Osteocyte (in vitro differentiated cells): ENCODE measurements at places on chromosomes 4 and X. TPM values are rescaled to one million over a fixed set of nuclear protein-coding genes. Genes with fewer than 3 reads are reported as not detected.

DNA sequence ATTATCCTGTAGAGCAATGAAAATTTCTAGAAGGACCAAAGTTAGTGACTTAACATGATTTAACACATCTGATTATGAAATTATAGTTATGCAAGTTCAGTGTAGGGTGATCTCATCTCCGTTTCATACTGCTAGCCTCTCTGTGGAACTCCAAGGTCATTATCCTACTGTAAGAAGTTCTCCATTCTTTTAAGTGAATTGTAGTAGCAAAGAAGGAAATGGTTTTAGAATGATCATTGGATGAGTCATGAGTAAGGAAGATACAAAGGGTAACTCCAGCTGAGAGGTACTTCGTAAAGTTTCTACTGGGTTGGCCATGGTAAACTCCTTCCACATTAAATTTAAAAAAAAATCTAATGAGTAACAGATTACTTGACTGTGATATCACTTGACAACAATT, 215.0 kb upstream of the GIMD1 start:
- peaks cover 56% of the 10 kb centered on the region for H3K4me1 ChIP-seq
- H3K4me3 ChIP-seq = no peak overlapping the region
- DNase-seq = no peak
- peaks cover 2% of the 10 kb centered on the region for H3K36me3 ChIP-seq

- H3K4me3 ChIP-seq = no peak overlapping the region
- H3K27me3 ChIP-seq = peaks cover 42% of the 10 kb centered on the region
- no peak for DNase-seq
- H3K36me3 ChIP-seq = no peaks in the 10 kb centered on the region
- H3K4me1 ChIP-seq = peaks cover 8% of the 10 kb centered on the region
Observed at GRCh38 chr4:127629371-127629770, 3.4 kb upstream of the INTU start.

The TMEM144 gene
- 1.0 and 1.7 TPM in 2 replicates for total RNA-seq

GRCh38 chrX:113330416-113330815, 489.8 kb upstream of the AMOT start:
- no peaks in the 10 kb centered on the region for H3K4me1 ChIP-seq
- no peak overlapping the region for H3K27ac ChIP-seq
- H3K36me3 ChIP-seq = no peaks in the 10 kb centered on the region
- no peak overlapping the region for H3K4me3 ChIP-seq

- H3K27me3 ChIP-seq = peaks cover 31% of the 10 kb centered on the region
- no peak for DNase-seq
- H3K4me3 ChIP-seq = no peak overlapping the region
- no peaks in the 10 kb centered on the region for H3K4me1 ChIP-seq
Observed at GRCh38 chr4:24683116-24683515, 98.8 kb upstream of the DHX15 start.

The NDST3 gene
- 3.2 and 3.6 TPM in 2 replicates for total RNA-seq

DNA sequence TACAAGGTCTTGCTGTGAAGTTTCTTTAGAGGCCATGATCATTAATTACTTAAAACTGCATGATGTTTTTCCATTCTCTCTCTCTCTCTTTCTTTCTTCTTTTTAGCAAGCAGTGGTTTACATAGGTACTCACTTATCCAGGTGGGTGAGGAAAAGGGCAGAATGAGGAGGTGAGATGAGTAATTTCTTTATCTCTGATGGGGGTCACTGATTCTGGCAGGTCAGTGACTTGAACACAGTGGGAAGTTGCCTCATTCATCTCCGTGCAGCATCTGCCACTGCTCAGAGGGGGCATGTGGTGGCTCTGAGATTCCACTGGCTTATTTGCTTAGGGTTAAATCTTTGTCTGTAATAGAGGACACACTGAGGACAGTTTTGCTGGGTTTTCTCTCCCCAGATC, 62.6 kb downstream of the FAM114A1 start:
- no peak overlapping the region for H3K4me3 ChIP-seq
- DNase-seq = no peak
- peaks cover 66% of the 10 kb centered on the region for H3K36me3 ChIP-seq
- peak overlapping the region; percentile 5 for H3K27ac ChIP-seq
- H3K4me1 ChIP-seq = no peaks in the 10 kb centered on the region
- no peaks in the 10 kb centered on the region for H3K27me3 ChIP-seq

DNA sequence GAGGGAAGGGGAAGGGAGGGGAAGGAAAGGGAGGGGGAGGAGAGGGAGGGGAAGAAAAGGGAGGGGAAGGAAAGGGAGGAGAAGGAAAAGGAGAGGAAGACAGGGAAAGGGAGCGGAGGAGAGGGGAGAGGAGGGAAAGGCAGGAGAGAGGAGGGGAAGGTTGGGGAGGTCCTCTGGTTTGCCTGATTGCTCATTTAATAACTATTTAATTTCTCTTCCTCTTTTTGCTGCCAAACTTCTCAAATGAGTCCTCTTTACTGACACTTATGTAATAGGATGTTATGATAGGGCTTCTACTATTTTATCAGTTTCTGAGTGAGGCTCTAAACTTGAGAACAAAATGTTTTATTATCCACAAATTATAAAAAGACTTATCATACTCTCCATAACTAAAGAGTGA, 35.4 kb upstream of the PPA2 start:
- no peak overlapping the region for H3K27ac ChIP-seq
- H3K4me3 ChIP-seq = no peak overlapping the region
- H3K27me3 ChIP-seq = peaks cover 24% of the 10 kb centered on the region
- no peaks in the 10 kb centered on the region for H3K4me1 ChIP-seq
- no peaks in the 10 kb centered on the region for H3K36me3 ChIP-seq

- no peaks in the 10 kb centered on the region for H3K36me3 ChIP-seq
- H3K4me1 ChIP-seq = peaks cover 31% of the 10 kb centered on the region
- peak overlapping the region; percentile 82 for H3K4me3 ChIP-seq
Observed at GRCh38 chr4:4855301-4856070, 4.0 kb upstream of the MSX1 start.

DNA sequence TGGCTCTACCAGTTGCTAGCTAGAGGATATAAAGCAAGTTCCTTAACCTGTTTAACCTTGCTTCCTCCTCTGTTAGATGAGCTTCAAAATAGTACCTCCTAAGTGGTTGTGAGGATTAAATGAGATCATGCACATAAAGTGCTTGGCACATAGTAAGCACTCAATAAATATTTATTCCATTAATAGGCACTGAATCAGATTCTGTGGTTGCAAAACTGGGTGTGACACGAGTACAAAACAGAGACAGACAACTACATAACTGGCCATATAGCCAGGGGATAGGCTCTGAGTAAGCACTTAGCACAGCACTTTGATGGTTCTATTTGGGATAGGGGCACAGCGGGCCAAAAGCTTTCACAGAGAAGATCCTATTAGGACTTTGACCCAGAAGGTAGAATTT, 150.3 kb downstream of the RELL1 start:
- H3K27ac ChIP-seq = no peak overlapping the region
- no peaks in the 10 kb centered on the region for H3K4me1 ChIP-seq
- H3K27me3 ChIP-seq = no peaks in the 10 kb centered on the region
- no peak for DNase-seq
- H3K4me3 ChIP-seq = no peak overlapping the region

DNA sequence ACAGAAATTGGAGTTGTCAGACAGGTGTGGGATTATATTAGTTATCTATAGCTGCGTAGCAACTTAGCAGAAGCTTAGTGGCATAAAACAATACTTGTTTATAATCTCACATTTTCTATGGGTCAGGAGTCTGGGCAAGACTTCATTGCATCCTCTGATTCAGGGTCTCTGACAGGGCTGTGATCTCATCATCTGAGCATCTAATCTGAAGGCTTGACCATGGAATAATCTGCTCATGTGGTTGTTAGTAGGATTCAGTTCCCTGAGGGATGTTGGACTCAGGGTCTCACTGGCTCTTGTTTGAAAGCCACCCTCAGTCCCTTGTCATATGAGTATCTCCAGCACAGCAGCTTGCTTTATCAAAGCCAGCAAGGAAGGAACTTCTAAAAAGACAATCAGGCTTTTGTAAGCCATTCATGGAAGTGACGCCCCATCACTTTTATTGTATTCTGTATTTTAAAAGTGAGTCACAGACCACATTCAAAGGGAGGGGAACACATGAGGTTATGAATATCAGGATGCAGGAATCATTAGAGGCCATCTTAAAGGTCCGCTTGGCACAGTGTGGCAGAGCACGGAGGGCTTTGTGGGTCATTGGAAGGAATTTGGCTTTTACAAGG, 37.2 kb upstream of the FAM9B start:
- H3K27me3 ChIP-seq = peaks cover 18% of the 10 kb centered on the region
- no peak overlapping the region for H3K27ac ChIP-seq
- no peaks in the 10 kb centered on the region for H3K4me1 ChIP-seq
- no peak overlapping the region for H3K4me3 ChIP-seq

DNA sequence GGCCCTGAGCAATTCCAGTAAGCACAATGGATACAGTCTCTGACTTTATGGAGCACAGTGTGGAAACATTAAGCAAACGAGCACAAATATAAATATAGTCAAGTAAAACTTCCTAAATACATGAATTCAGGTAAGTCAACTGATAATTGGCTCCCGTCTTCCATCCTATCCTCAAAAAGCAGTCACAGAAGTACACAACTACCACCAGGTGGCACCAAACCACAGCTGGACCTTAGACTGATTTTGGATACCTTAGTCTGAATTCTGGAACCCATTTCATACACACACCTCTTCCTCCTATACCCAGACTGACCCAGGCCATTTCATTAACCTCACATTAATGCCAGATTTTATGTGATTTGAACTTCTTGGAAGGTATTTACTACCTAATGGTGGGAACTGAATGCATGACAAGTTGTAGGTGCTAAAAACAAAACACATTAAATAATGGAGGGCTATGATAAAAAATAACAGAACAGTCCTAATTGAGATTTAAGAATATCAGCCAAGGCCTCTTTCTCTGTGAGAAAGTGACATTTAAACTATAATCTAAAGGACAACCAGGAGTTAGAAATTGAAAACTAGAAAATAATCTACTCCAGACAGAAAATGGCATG, 77.5 kb downstream of the ELF2 start:
- H3K36me3 ChIP-seq = peaks cover 7% of the 10 kb centered on the region
- H3K4me1 ChIP-seq = no peaks in the 10 kb centered on the region
- no peaks in the 10 kb centered on the region for H3K27me3 ChIP-seq
- no peak for DNase-seq
- no peak overlapping the region for H3K27ac ChIP-seq

GRCh38 chrX:8946563-8946962, 87.4 kb downstream of the FAM9B start:
- DNase-seq = no peak
- no peak overlapping the region for H3K27ac ChIP-seq
- H3K36me3 ChIP-seq = no peaks in the 10 kb centered on the region
- H3K4me3 ChIP-seq = no peak overlapping the region
- H3K4me1 ChIP-seq = peaks cover 7% of the 10 kb centered on the region
- no peaks in the 10 kb centered on the region for H3K27me3 ChIP-seq

The FAM184B gene
- not detected in 2 replicates for total RNA-seq

DNA sequence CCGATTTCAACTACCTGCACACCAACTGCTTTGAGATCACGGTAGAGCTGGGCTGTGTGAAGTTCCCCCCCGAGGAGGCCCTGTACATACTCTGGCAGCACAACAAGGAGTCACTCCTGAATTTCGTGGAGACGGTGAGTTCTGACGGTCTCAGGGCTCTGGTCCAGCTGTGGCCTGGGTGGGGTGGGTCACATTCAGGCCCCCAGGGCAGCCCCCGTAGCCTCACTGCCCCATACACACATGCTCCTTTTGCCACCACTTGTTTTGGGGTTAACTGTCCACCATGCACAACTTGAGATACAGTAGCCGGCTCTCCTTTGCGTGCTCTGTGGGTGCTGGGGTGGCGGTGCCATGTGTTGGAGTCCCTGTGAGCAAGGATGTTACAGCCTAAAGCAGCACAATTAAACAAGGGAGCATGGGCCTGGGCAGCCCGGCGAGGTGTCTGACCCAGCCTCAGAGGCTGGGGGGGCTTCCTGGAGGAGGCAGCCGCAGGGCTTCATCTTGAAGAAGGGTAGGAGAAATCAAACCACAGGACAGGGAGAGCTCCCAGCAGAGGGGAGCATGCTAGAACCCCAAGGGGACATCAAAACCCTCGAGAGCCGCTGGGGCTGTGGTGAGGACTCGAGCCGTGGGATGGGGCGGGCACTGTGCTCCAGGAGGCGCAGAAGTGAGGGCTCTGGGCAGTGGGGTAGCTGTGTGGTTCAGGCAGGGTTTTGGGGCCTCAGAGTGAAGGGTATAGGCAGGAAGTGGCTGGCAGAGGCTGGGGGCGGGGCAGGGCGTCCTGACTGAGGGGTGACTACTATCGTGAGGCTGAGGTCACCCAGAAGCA, 22.0 kb downstream of the CPZ start:
- no peaks in the 10 kb centered on the region for H3K27me3 ChIP-seq
- H3K4me3 ChIP-seq = no peak overlapping the region
- no peaks in the 10 kb centered on the region for H3K36me3 ChIP-seq
- no peaks in the 10 kb centered on the region for H3K4me1 ChIP-seq

DNA sequence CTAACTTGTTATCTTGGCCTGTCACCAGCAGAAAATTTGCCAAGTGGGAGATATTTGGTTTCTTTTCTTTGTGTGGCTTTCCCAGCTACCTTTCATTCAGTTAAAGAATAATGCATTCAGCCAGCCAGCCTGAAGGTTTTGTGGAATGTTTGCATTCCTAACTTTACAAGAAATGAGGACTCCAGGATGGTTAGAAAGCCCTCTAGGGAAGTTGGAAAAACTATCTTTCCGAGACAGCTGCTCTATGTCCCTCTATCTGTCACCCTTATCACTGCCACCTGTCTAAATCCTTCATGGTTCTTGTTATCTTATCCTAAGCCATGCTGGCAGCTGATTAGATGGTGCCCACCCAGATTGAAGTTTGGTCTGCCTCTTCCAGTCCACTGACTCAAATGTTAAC, 384.2 kb downstream of the SH3BGRL start:
- DNase-seq = no peak
- no peak overlapping the region for H3K4me3 ChIP-seq

- no peak overlapping the region for H3K4me3 ChIP-seq
- H3K4me1 ChIP-seq = peaks cover 31% of the 10 kb centered on the region
- no peak for DNase-seq
Observed at GRCh38 chr4:118348886-118349285, 3.9 kb downstream of the PRSS12 start.

The PITX2 gene
- total RNA-seq = not detected in 2 replicates

- H3K4me3 ChIP-seq = no peak overlapping the region
- H3K4me1 ChIP-seq = peaks cover 4% of the 10 kb centered on the region
- H3K36me3 ChIP-seq = no peaks in the 10 kb centered on the region
- peaks cover 3% of the 10 kb centered on the region for H3K27me3 ChIP-seq
- no peak overlapping the region for H3K27ac ChIP-seq
Observed at GRCh38 chr4:82553020-82553419, 8.8 kb downstream of the TMEM150C start.

DNA sequence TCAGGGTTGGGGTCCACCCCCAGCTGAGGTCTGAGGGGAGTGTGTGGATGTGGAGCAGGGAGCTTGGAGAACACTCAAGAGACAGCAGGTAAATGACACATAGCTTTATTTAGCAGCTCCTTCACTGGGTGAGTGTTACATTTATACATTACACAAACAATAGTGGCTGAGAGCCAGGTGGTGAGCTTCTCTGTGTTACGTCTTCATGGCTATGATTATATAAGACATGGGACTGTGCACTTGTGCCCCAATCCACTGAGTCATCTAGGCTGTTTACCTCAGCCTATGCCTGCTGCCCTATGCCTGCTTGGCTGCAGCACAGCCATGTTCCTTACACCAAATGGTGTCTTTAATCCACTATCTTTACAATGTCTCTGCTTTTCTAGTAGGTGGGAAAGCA, 459.6 kb downstream of the AFF2 start:
- H3K27ac ChIP-seq = no peak overlapping the region
- no peaks in the 10 kb centered on the region for H3K4me1 ChIP-seq
- no peak overlapping the region for H3K4me3 ChIP-seq
- no peaks in the 10 kb centered on the region for H3K27me3 ChIP-seq
